ENCODE measurements at places on chromosomes 6 and 20. TPM values are rescaled to one million over a fixed set of nuclear protein-coding genes. Genes with fewer than 3 reads are reported as not detected.
A peak's percentile ranks its signal among the peaks of the same experiment; 100 is the strongest.

Gene KIF25
- total RNA-seq = not detected

Gene BMP6
- total RNA-seq = 13.4 TPM

GRCh38 chr20:46703435-46703834 lies 6.0 kb upstream of the SLC2A10 start:
- DNase-seq = no peak

DNA sequence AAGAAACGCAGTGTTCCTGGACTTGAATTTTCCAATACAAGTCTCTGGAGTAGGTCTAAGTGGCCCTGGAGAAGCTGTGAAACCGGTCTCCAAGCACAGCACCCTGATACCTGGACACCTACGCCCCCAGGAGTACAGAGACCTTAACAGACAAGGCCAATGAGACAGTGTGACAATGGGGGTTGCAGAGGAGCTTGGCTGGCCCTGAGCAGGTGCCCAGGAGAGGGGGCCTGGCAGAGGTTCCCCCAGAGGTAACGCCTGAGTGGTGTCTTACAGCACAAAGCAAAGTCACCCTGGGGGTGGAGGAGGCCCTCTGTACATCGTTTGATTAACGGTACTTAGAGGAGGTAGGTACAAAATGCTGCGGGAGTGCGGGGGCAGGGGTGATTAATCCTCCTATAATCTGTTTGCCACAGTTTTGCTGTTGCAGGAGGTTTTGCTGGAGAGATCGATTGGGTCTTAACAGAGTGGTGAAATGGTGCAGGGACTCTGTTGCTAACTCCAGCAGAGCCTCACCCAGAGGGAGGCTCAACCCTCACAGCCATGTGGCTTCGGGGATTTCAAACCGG lies 37.3 kb upstream of the APCDD1L start:
- no peak for DNase-seq

GRCh38 chr6:138201836-138202235 lies 16.5 kb downstream of the PBOV1 start:
- no peak for DNase-seq

DNA sequence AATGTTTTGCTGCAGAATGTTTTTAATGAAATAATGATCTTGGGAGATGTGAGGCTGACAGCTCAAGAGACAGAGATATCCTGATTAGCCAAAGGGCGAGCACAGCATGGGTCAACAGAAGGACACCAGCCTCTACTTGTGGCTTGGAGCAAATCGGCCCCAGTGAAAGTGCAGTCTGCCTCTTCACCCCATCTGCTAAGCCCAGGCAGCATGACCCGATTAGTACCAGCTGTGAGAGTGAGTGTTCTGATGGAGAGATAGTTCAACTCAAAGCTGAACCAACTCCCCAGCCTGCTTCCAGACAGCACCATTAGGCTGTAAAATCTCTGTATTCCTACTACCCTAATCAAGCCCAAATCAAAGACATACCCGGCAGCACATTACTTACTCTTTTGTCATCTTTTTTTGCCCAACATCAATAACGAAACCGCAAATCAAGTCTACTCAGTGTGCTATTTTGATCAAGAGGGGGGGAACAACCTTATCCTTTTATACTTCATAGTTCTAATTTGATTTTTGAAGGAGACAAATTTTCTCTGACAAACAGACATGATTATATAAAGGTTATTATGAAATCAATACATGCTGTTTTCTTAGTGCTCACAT lies 514.1 kb upstream of the NRSN1 start:
- no peak for DNase-seq

DNA sequence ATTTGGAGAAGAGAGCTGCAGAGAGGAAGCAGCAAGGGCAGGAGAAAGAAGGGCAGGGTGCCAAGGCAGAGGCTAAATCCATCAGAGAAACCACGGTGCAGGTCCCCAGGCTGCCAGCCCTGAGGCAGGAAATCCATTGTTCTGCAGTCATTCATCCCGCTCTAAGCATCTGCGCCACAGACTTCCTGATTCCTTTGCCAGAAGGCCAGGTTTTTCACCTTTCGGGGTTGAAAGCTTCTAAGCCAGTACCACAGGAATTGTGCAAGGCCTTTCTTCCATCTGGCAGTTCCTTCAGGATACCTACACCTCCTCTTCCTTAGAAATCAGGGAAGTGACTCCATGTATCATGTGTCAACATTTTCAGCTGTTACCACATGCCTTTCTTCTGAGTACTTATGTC lies 45.6 kb downstream of the ADGRF5 start:
- peak; percentile 36 for DNase-seq

DNA sequence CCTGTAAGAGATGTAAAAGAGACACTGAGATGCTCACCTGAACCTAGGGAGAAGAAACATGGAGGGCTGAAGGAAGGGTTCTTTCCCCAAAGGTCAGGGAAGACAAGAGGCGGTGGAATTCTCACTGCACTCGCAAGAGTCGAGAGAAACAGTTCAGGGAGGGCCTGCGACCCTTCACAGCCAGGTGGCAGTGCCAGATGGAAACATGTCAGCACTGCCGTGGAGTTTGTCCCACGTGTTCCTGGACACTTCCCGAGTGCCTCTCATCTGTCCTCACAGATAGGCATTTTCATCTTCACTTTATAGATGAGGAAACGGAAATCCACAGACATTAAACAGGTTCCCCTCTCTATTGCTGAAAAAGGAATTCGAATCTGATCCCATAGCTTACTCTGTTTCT lies 70.4 kb upstream of the SYNJ2 start:
- no peak for DNase-seq

DNA sequence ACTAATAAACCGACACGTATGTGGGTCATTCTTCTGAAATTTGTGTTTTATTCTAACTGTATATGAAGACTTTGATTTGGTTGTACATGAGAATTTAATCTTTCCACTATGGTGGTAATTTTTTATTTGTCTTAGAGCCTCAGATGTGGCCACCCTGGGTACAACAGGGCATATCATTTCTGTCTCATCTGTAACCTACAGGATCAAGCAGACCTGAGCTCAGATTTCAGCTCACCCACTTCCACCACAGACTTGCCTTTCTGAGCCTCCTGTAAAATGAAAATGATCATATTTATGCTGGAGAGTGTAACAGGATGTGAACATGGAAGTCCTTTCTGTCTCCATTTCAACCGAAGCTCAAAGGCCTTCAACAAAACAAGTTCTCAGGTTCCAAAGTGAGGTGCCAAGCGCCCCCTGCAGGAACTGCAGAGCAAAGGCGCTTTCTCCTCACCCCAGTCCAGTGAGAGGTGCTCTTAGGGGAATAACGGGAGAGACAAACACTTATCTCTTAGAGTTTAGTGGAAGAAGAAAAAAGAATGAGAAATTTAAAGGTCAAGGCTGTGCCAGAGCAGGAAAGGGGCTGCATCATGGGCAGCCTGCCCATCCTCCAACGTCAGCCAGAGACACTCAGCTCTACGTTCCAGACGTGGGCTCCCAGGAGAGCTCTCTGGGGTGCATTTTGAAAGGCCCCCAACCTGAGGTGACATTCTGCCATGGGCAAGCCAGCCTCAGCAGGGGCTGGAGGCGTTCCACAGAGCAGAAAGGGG lies 23.0 kb upstream of the CD24 start:
- DNase-seq = peak; percentile 22

DNA sequence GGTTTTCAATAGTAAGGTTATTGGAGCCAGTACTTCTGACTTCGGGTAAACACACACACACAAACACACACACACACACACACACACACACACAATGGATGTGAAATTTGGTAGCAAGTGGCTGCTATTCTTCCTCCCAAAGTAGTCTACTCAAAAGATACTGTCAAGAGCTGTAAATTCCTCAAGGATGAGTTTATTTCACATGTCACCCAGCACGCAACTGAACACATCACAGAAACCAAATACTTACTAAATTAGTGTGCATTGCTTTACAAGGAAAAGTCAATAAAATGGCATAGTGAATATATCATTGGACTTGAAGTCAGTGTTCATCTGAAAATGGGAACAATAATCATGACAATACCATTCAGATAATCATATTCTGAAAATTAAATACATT lies 32.9 kb downstream of the MMUT start:
- DNase-seq = no peak

DNA sequence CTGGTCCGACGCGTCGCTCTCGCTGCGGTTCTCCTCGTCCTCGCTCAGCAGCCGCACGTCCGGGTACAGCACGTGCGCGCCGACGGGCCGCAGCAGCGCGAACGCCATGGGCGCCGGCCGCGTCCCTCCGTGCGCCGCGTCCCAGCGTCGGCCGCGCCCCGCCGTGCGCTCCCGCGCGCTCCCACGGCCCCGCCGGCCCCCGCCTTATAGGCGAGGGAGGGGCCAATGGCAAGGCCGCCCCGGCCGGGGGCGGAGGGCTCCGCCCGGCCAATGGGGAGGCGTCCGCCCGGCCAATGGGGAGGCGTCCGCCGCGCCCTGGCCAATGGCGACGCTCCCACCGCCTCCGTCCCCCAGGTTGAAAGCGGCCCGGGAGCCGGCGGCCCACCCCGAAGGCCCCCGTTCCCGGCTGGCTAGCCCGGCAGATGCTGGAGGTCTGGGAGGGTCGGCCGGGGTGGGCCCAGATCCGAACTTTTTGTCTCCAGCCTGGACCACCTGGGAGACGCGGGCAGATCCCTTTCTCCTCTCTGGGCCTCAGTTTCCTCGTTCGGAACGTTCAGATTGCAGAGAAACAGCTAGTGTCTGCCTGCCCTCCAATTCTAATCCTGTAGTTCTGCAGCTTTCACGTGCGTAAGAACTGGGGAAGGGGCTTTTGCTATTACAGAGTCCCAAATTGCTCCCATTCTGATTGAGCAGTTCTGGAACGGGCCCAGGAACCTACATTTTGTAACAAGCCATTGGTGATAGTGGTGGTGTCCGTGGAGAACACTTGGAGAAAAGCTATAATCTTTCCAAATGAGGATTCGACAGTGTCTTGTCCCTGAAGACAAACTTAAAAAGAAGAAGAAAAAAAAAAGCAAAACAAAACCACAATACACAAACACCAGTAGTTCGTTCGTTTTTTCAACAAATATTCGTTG lies at the start of gene TCF15:
Gene TCF15 (minus strand): TSS at position 180 of the 917 bp plus-strand sequence. CDS start 72 bp downstream, at position 108.
- DNase-seq = peak; percentile 8

DNA sequence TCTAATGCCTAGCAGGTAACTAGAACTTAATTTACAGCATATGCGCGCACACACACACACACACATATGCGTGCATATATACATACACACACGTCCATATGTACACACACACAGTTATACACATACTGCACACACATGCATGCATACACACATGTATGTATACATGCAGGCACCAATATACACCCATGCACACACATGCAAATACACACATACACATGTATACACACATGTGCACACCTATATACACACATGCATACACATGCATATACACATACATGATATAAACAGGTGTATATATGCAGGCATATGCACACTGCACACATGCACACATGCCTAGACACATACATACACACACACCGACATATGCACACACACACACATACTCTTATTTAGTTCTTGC lies 1.9 kb downstream of the CCR6 start:
- no peak for DNase-seq

DNA sequence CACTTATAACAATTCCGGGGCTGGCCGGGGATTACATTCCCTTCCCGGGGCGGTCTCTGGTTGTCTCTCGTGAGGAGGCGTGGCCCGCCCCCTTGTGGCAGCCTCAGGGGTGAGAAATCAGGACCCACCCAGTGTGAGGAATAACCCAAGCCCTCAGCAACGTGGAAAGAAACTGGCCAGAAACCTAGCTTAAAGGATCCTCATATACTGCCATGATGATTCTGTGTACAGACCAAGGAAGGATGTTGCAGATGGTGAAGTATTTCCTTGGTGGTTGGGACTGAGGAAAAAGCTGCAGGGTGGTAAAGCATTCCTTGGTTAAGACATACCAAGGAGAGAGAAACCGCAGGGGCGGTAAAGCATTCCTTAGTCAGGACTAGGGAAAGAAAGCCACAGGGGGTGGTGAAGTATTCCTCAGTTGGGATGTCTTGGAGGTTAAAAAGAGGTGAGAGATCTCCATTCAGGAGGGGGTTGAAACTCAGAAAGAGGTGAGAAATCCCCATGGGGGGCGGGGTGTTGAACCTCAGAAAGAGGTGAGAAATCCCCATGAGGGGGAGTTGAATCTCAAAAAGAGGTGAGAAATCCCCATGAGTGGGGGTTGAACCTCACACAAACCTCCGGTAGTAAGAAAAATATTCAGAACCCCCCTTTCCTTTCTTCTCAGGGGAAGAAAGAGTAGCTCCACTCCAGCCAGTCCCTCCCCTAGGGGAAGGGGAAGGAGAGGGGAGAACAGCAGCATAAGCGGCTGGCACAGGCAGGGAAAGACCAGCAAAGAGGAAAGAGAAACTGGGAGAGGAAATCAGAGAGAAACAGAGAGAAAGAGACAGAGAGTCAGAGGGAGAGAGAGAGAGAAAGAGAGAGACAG lies 238.1 kb downstream of the RNGTT start:
- no peak for DNase-seq

- no peak for DNase-seq
These were observed 121.3 kb downstream of the CLVS2 start for GRCh38 chr6:123117145-123117908.

- DNase-seq = peak; percentile 53
These were observed at the start of gene LAMA5 for GRCh38 chr20:62367136-62367632. Gene LAMA5, minus strand, starts transcription at chr20:62367312. Its CDS starts 67 bp downstream, at chr20:62367245.

GRCh38 chr6:89045011-89045387 lies 35.6 kb upstream of the PNRC1 start:
- DNase-seq = no peak

- peak; percentile 13 for DNase-seq
These were observed 324 bp upstream of the LAMP5 start for GRCh38 chr20:9514072-9514460.

- DNase-seq = peak; percentile 80
These were observed 159.1 kb downstream of the HACE1 start for GRCh38 chr6:104700371-104701185.

DNA sequence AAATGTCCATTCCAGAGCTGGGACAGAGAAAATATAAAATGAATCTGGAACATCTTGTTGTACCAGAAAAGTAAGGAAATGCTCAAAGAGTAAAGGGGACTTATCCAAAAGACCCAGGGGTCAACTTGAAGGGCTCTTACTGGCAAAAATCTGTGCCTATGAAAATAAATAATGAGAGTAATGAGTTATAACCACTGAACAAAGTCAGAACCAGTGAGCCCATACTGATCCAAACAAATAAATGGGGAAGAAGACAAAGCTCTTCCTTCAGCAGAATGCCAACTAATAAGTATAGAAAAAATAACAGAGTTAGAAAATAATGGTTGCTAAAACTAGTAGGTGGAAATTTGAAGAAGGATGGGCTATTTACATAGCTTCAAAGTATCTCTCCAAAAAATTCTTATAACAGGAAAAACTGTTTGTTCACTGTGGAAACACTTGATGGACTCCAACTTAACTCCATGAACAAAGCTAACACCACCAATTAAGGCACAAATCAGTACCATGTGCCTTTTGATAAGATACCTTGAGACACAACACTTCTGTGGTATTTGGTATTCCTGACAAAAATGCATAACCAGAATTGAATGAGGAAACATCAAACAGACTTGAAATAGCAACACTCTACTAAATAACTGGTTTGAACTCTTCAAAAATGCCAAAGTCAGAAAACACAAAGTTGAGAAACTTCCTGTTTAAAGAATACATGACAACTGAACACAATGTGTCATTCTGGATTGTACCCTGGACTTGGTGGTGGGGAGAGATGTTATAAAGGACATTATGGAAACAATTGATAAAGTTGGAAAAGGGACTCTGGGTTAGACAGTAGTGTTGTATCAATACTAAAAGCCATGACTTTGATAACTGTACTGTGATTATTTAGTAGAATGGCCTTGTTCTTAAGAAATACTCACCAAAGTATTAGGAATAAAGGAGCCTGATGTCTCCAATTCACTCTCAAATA lies 197.5 kb downstream of the ISM1 start:
- DNase-seq = no peak

- no peak for DNase-seq
These were observed 67.2 kb upstream of the RNF24 start for GRCh38 chr20:4082406-4083097.

- DNase-seq = no peak
These were observed 88.2 kb upstream of the MPC1 start for GRCh38 chr6:166470863-166471410.

- no peak for DNase-seq
These were observed 268.3 kb downstream of the PRL start for GRCh38 chr6:22028403-22029090.
